GM04503 (cell line): ENCODE measurements at places on chromosomes 2 and 18.

GRCh38 chr2:227407591-227408151, 19.9 kb upstream of the SCYGR1 start:
- DNase-seq = no peak

GRCh38 chr2:201172279-201172678, 10.7 kb upstream of the CASP10 start:
- no peak for DNase-seq

GRCh38 chr2:46339200-46339599, 42.0 kb downstream of the EPAS1 start:
- DNase-seq = no peak

- no peak for DNase-seq
These were observed 182.5 kb downstream of the C1D start for GRCh38 chr2:67880291-67880761.

DNA sequence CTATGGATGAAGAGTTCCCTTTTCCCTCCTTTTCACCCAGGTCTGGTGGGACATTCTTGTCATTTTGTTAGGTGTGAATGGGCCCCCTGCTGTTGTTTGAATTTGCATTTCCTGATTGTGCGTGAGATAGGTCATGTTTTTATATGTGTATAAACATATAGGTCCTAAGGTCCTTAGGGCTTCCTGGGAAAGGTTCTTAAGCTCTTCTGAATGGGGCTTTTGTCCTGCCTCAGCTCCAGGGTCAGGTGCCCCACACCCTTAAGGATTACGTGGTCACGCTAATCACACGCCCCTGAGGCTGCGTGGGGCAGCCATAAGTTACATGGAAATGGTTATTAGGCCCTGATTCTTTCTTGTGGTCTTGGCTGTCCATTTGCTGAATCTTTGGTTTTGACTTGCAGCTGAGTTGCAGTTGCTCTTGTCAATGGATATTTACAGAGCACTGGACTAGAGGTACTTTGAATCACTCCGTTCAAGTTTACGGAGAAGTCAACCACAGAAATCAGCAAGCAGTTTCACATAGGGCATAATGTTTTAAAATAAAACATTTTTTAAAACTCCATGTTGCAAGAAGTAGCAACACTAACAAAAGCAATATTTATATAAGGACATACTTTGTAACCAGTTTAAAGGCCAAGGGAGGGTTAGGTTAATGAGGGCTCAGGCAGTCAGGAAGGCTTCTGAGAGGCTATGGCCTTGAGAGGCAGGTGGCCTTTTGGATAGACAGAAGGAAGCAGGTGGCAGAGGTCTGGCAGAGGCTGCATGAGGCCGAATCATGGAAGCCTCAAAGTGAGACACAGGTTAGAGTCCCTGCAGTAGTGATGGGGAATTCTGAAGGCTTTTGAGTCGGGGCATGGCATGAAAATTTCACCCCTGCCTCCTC, 24.2 kb downstream of the LIPG start:
- no peak for DNase-seq

DNA sequence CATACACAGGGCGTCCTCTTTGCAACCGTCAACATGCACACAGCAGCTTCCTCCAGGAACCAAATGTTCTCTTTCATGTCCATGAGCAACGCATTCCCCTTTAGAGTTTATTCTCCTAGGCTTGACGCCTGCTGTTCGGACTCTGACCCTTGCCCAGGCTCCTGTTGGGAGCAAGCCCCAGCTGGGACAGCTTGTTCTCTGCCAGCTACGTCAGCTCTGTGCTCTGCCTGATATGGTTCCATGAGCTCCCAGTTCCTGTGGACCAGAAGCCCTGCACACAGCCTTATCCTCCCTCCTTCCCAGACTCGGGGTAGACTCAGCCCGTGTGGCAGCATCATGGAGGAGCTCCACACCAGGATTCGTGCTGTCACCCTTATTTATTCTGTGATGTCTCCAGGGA, 253.1 kb upstream of the PXDN start:
- DNase-seq = no peak

DNA sequence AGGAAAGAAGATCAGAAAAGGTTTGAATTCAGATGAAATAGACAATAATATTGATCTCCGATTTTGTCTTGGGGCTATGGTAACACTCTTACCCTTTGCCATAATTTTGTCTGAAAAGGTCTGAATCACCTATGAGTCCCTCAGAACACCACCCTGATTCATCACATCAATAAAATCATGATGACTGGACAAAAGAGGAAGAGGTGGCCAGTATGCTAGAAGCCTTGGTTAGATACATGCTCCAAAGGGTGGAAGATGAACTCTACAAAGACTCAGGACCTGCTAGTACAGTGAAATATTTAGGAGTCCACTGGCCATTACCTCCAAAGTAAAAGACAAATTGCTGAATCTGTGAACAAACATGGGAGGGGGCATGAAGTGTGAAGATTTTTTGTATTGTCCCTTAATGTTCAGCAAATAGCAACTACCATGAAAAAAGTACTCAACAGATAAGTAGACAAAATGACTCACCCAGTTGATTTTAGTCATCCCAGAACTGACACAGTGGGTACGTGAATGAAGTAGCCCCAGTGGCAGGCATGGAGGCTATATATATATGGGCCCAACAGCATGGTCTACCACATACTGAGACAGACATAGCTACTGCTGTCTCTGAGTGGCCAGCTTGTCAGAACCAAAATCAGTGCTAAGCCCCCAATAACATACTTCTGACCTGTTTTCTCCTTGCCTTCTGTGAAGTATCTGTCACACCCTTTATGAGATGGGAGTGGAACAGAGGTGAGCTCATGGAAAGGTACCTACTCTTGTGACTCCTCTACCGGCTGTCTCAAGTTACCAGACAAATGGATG, 36.5 kb upstream of the GLS start:
- no peak for DNase-seq

DNA sequence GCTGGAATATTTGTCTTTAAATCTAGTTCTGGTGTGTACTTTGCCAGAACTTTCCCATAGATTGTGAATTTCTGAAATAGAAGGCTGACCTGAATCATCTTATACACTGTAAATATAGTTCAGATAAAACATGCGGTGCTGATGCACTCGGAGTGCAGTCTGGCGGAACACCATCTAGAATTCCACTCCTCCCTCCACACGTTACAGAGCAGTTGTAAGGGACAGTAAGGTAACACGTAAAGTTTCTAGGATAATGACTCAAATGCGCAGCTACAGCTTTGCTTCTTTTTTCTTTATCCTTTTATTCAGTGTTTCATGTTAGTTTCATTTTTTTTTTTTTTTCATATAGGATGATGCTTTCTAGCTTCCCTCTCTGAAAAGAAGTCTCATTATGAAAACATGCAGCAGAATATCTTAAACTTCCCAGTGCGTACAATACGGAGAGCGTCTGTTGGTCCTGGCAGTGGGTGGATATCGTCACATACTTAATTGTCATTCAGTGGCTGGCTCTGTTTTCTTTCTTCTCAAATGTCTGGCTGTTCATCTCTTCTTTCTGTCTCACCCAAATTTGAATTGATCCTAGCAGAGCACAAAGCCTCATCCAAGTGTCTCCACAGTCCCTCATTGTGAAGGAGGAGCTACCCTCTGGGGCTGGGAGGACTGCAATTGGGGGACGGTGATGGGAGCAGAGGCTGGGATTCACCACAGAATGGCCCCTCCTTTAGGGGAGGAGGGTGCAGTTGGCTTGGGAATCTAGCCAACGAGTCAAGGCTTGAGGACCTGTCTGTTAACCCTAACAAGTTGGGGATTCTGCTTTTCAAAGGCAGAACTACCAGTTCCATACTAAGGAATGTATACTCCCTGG, 138.8 kb downstream of the MYT1L start:
- no peak for DNase-seq

DNA sequence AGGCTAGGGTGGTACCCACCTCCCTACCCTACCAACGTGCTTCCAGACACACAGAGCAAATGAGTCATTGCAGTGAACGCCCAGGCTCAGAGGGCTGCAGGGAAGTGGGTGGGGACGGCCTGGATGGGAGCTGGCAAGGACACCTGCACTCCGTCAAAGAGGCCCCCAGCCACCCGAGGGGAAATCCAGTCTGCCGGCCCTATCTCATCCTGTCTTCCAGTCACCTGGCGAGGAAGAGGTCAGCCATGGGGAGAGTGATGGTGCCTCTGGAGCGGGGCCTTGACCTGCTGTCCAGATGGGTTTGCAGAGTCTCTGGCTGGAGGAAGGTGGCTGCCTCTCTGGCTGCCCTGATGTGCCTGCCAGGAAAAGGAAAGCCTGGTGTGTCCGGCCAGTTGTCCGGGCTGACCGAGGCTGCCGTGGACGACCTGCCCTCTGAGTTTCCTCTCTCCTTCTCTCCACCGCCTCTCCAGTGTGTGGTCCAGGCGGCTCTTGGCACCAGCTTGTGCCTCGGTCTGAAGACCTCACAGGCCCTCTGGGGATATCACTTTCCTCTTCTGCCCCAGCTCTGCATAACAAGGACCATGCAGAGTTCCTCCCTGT, 209.7 kb upstream of the COPS8 start:
- no peak for DNase-seq

DNA sequence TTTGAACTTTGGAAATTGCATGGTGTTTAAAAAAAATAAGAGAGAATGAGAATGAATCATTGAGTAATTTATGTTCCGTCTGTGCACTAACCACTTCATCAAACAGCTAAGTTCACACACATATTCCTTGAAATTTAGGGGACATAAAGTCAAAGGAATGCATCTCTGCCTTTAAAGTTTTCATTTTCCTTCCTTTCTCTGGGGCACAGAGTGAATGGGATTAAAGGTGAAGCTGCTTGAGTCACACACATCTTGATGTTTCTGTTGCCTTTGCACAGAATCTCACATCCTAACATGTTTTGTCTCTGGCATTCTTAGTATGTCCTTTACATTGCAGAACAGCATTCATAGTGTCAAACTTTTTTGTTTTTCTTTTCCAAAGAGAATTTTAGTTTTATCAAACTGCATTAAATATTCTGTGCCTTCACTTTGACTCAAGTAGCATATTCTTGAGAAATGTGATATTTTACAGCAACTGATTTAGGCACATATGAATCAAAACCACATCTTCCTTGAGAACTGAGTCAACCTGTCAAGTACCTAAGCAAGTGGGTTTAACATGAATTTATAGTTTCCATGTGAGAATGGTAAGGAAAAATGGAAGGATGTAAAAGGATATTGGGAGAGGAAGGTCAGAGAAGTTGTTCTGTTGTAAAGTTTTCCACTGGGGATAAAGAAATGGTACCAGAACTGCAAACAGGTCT, 169.1 kb upstream of the THUMPD2 start:
- DNase-seq = peak; percentile 71

- DNase-seq = no peak
These were observed 5.6 kb downstream of the CPSF3 start for GRCh38 chr2:9428965-9429577.

DNA sequence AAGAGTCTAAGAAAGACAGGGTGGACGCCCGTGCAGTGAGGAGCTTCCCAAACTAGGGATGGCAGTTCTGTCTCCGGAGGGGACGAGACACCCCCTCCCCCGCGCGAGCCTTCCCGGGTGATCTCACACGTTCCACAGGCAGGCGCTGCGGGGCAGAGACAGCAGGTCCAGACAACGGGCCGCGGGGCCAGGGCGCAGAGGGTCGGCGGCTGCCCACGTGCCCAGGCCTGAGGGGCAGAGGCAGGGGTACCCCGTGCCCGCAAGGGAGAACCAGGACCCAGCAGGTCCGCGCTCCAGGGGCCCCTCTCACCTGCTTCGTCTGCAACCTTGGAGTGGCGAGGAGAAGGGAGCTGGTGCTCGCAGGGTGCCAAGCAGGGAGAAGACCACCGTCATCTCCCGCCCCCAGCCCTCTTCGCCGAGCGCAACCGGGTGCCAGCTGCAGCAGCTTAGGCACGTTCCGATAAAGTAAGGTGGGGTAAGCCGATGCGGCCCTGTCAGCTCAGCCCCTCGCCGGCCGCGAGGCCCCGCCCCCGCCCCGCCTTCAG, at the start of gene GPR155:
Gene GPR155 (minus strand): TSS at position 467 of the 545 bp plus-strand sequence. CDS start 5,073 bp downstream, outside the sequence.
- DNase-seq = no peak

GRCh38 chr2:53131416-53131815, 636.2 kb upstream of the CHAC2 start:
- peak; percentile 26 for DNase-seq

GRCh38 chr2:218022131-218022850, 19.5 kb upstream of the TNS1 start:
- DNase-seq = no peak

DNA sequence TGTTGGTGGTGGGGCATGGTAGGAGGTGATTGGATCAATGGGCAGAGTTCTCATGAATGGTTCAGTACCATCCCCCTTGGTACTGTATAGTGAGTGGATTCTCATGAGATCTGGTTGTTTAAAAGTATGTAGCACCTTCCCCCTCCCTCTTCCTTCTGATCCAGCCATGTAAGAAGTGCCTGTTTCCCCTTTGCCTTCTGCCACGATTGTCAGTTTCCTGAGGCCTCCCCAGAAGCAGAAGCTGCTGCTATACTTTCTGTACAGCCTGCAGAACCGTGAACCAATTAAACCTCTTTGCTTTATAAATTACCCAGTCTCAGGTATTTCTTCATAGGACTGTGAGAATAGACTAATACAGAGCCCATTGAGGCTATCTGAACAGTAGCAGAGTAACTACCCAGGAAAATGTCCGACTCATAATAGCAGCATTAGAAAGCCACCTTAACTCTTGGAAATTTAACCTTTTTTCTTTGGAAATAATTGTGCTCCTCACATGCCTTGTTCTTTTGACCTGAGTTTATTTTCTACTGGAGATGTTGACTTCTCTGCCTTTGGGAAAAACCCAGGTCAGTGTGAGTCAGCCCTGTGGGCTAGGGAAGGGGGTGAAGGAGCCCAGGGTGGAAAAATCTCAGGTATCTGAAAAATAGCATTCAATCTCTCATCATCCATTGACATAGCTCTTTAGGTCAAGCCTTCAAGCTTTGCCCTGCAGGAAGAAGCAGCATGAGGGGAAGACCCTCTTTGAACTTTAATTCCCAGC, 18.1 kb downstream of the CYP1B1 start:
- DNase-seq = no peak

DNA sequence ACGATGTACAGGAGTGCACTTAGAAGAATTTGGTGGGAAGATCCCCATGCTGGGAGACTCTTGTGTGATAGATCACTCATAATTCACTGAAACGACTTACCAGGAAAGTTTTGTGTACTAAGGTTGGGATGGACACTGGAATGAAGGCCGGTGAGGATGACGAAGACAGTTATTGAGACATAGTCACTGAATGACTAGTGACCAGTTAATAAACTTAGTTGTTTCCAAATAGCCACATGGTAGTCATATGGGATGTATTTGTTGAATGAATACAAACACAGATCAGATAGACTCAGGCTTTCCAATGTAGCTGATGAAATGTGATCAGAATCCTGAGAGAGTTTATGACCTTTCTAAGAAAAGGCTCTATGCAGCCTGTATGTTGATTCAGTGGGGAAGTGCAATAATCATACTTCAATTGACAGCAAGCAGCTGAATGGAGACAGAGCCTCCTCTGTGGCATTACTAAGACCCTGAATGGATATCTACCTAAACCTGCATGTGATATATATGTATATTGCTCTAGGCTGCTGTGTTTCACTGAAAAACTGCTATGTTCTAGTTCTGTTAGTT, 20.4 kb downstream of the GDF7 start:
- no peak for DNase-seq

DNA sequence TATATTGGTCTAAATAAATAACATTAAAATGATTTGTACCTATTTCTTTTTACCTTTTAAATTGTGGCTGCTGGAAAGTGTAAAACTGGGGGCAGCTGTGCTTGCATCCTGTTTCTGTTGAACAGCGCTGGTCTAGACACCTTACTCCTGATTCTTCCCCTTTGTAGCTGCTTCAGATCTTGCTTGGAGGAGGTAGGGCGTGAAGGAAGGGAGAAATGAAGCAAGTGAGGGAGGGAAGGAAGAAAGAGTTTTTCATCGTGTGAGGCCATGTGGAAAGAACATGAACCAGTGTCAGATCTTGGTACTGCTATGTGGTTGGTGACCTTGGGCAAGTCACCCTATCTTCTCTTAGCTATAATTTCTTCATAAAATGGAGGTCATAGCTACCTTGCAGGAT, 89.0 kb upstream of the SEC11C start:
- no peak for DNase-seq
